ENCODE measurements at places on chromosomes 11 and 22. TPM values are rescaled to one million over a fixed set of nuclear protein-coding genes. Genes with fewer than 3 reads are reported as not detected.

GRCh38 chr11:102837646-102838045 is 5.8 kb downstream of the MMP3 start:
- no peak for DNase-seq

DNA sequence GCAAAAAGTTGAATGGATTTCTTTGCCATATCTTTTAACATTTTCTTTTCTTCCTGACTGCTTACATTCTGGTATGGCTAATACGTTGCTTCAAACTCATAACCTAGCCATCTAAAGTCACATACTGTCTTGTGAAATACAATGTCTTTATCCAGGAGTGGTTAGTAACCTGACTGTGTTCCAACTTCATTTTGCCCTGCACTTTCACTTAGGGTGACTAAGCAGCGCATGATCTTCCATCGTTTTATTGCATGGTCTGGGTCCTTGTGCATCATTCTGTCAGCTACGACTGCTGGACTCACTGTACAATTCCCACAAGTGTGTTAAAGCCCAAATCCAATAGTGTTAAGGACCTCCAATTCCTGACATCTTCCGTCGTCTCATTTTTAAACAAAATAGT is 403.2 kb downstream of the NTM start:
- no peak for DNase-seq

DNA sequence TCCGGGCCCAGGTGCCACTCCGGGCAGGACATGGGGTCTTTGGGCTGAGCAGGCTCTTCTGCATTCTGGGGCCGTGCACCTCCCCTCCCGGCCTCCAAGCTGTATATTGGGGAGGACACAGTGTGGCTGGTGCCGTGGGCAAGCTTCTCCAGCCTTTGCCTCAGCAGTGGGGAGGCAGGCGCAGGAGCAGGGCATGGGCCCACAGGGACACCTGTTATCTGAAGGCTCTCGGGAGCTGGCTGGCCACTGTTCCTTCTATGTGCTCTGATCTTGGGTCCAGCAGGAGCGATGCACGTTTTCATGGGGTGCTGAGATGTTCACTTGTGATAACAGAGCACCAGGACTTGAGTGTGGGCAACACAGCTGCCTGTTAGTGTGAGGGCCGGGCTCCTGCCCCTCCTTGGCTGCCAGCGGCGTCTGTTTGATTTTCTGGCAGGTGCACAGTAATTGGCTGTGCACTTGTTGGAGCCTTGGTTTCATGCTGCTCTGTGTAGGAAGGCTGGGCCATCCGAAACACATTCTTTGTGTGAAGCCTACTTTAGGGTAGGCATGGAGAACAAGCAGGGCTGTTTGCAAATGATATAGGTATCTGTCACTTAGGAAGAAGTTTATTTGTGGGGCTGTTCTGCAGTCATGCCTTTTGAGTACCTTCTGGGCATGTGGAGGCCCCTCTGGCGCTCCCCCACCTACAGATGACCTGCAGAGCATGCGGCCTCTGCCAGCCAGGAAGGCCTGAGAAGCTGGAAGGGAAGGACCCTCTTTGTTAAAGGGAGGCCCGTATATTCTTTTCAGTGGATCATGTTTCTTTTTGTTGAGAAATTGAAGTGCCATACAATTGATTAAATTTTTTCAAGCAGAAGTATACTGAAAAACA is 201.5 kb downstream of the TBC1D22A start:
- peak; percentile 46 for DNase-seq

DNA sequence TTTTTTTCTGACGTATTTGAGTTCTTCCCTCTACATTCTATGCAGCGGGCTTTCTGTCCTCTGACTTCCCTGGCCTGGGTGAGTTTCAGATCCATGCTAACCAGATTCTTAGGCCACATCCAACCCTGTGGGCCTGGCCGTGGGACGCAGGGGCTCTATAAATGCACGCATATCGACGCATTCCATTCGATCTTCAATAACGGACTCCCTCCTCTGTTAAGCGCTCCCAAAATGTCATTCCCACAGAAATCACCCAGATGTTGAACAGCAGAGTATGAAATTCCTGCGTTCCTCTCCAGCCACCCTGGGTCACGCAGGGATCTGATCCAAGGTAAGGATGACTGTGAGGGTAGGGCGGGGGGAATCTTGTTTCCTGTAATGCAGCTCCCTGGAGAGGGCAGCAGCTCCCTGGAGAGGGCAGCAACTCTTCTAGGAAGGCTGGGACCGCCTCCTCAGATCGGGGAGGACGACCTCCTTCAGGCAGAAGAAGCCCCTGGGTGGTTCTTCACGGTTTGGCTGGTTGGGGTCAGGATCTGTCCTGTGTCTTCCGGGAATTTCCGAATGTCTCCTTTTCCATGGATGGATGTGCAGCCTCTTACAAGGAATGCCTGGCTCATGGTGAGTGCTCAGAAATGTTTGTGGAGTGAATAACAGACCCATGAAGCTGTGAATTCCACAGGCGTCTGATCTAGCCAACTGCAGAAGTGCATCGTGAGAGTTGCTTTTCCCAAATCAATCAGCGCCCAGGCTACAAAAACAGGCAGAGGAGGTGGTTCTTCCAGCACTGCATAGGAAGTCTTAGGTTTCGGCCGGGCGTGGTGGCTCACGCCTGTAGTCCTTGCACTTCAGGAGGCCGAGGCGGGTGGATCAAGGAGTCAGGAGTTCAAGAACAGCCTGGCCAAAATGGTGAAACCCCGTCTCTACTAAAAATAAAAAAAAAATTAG is 12.2 kb downstream of the MRGPRD start:
- DNase-seq = no peak

Gene MRGPRX3
- not detected for total RNA-seq

Gene KDM4D
- total RNA-seq = 1.2 TPM

Gene BAD
- 89.5 TPM for total RNA-seq

Measured in adrenal gland (tissue), 19 donors.